Hepatic stellate cell (primary cell): ENCODE measurements at places on chromosomes 2 and 18.
A peak's percentile ranks its signal among the peaks of the same experiment; 100 is the strongest.

GRCh38 chr18:57869221-57869620, 66.1 kb upstream of the ATP8B1 start:
- DNase-seq = no peak

DNA sequence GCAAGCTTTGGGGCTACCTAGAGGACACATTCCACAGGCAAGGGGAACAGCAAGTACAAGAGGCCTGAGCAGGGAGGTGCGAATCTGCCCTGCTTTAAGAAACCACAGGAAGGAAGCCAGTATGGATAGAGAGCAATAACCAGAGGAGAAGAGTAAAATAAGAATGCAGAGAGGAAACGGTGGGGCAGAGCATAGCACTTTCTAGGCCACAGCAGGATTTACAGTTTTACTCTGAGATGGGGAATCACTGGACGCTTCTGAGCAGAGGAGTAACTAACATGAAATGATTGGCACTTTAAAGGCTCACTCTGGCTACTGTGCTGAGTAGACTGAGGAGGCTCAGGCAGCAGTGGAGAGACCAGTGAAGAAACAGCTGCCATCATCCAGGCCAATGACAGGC, 23.8 kb downstream of the AAK1 start:
- no peak for DNase-seq

GRCh38 chr18:23143016-23143814, 7.9 kb downstream of the CABLES1 start:
- DNase-seq = no peak

GRCh38 chr2:1518867-1519530, 105.7 kb downstream of the TPO start:
- DNase-seq = no peak

DNA sequence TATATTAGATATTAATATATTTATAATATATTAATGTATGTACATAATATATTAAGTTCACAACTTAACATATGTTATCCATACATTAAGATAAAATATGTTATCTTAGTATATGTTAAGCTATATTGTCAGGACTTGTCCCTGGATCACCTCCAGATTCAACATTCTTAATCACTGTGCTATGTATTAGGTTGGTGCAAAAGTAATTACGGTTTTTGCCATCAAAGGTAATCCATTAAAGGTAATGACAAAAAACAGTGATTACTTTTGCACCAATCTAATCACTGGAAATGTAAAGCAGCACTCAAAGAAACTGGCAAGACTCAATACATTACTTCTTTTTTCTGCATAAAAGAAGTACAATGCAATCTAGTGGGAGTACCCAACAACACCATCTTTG, 1099.0 kb upstream of the SLC39A10 start:
- no peak for DNase-seq

DNA sequence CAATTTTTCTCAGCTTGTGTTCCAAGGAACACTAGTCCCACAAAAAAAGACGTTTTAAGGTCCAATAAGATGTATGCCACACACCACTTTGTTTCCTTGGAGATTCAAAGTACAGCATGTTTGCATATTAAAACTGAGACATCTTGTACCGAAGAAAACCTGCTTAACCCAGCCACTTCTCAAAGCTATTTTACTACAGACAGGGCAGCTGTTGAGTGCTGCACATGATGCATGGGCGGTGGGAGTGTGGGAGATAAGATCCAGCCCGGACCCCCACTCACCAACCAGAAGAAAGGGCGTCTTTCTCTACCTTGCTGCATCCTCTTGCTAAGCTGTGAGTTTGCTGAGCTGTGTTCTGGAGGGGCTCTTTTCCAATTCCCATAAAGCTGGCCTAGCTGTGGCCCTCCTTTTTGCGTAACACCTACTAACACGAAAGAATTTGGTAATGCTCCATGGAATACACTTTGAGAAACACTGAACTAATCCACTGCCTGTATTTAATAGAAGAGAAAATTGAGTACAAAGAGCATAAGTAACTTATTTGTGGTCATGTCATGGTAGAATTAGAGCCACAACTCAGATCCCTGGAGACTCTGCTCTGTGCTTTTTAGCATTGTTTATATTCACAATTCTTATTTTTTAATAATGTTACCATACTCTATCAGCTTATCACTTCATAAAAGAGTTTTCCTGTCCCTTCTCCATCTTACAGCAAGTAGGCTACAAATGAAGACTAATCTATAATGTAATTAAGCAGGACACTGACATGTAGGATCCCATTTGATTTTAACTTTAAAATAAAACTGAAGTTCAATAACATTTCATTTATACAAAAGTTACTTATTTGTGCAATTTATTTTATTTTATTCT, 90.0 kb downstream of the PLEKHM3 start:
- DNase-seq = no peak

DNA sequence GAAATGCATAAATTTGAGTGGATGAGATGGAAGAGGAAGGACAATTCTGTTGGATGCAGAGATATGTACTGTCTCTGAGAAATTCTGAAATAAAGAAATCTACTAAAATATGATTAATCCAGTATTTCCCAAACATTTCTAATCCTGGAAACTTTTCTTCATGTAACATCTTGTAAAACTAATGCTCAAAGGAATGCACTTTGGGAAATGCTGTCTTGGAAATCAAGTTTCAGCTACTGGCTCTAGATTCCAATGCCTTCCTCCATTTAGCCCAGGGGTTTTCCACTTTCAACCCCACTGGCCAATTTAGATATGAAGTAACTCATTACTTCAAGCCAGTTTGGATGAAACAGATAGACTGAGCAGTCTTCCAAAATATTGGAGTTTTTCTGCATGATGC, 355.1 kb downstream of the TXNL1 start:
- DNase-seq = no peak

DNA sequence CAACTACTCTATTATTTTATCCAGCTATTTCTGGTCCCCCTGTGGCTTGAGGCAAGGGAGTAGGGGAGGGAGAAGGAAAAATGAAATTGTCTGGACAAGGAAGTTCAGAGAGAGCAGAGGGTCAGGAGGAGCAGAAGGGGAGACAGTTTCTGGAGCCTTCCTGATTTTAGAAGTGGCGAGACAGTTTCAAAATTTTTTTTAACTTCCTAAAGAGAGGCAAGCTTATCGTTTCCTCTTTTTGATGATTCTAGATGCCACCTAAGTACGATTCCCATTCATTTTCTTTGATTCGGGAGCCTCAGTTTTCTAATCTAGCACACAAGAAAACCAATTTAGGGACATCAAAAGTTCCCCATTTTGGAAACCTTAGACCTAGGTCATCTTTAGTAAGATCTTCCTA, 96.9 kb upstream of the B3GNT2 start:
- DNase-seq = no peak

DNA sequence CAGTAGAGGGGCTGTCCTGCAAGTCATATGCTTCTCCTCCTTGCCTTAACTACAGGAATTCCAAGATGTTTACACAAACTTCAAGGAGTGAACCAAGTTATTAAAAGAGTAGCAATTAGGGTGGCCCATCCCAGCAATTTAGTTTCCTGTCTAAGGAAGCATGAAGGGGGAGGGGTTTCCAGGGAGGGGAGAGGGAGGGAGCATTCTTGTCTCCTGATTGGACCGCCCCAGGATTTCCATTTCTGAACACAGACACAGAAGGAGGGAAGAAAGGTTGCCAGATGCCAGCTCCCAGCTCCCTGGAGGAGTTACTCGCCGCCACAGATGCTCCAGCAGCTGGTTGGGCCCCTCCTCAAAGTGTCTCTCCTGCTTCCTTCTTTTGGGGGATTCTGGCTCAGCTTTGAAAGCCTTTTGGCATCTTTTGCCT, 107.6 kb downstream of the TRIB2 start:
- DNase-seq = peak; percentile 46

DNA sequence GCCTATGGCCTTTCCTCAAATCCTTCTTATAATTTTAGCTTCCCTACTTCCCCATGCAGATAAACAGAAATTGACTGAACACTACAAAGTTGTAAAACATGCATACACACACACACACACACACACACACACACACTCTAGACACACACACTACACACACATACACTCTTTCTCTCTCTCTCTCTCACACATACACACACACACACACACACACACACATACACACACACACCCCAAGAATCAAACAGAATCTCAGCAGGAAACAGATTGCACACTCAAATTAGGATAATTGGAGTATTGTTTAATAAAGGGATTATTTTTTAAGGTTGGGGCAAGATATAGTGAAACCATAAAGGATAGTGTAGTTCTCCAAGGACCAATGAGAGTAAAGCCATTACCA, 152.2 kb upstream of the SP5 start:
- DNase-seq = no peak

- DNase-seq = no peak
These were observed 12.6 kb downstream of the ITPRID2 start for GRCh38 chr2:181904022-181904632.

DNA sequence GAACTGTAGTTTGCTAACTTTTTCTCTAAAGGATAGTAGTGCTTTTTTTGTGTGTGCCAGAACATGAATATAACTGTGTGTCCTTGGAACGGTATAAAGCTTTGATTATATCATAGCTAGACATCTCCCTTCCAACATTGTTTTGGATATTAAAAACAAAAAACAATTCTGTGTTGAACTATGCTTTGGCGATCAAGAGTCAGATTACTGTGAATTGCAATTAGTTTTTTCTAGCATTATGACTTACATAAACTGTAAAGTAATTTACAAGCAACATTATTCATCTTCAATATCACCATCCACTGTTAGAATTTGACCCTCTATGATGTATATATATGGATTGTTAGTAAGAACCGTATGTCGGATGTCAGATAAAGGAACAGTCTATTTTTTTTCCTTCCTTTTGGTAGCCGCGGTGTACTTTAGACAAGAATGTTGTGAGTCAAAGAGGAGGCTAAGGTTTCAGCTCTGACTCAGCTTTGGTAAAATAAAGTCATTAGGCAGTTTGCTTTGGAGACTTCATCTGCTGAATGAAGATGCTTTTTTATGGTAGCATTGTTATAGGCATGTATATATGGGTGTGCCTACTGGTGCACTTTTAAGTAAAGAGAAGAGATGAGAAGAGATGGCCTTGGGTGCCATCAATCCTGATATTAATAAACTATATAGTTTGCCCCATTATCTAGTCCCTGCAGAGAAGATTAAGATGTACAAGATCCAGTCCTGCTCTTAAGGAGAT, 76.4 kb downstream of the LTBP1 start:
- DNase-seq = peak; percentile 62

DNA sequence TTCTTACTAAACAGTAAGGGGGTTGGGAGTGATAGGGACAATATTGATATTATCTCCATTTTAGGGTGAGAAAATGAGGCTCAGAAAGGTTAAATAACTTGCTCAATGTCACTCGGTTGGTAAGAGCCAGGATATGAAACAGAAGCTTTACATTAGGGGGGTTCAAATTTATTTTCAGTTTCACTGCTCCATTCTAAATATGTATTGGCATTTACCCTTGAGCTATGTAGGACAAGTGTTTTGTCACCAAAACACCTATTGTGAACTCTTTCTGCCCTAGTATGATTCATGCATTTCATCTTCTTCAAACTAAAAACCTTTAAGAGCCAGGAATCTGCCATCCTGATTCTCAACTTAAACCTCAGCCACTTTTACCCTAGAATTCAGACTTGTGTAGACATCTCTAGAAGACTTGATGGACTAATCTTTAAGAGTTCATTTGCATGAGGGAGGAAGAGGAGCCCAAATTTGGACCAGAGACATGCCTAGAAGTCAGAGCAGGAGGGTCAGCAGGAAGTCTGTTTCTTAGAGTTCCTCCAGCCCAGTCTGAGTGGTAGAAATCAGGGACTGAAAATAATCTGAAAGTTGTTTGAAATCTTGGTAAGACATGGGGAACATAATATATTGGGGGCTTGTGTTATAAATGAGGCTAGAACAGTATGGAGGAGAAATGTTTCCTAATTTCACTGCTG, 129.4 kb upstream of the ATP5MC3 start:
- no peak for DNase-seq

- no peak for DNase-seq
These were observed 14.4 kb downstream of the GPR45 start for GRCh38 chr2:105255979-105256378.

GRCh38 chr2:1778566-1778965, 34.3 kb upstream of the PXDN start:
- no peak for DNase-seq
